HT1080 (cell line): ENCODE measurements at places on chromosomes 16 and 17.

GRCh38 chr16:1084971-1085370 is 11.1 kb downstream of the C1QTNF8 start:
- DNase-seq, result no peak

DNA sequence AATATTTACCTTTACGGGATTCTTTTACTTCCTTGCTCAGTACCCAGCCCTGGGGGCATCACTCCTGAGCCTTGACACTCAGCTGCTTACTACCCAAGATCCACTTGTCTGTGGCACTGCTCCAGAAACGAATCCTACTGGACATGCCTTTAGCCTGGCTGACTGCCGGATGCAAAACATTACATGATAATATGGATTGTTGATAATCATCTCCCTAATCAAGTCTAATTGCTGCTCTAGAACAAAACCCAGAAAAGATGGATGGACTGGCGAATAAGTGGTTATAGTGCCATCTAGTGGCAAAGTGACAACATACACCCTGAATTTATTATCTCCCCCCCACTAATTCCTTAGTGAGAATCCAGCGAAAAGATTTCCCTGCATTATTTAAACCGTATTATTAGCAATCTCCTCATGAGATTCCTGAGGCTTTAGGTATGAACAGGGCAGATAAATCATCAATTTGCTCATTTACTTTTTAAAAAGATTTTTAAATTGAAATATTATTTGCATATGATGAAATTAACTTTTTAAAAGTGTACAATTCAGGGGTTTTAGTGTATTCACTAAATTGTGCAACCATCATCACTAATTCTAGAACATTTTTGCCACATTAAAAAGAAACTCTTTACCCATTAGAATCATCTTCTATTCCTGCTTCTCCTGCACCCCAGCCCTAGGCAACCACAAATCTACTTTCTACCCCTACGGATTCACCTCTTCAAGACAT is 61.6 kb downstream of the RGS9 start:
- peak; percentile 60 for DNase-seq

DNA sequence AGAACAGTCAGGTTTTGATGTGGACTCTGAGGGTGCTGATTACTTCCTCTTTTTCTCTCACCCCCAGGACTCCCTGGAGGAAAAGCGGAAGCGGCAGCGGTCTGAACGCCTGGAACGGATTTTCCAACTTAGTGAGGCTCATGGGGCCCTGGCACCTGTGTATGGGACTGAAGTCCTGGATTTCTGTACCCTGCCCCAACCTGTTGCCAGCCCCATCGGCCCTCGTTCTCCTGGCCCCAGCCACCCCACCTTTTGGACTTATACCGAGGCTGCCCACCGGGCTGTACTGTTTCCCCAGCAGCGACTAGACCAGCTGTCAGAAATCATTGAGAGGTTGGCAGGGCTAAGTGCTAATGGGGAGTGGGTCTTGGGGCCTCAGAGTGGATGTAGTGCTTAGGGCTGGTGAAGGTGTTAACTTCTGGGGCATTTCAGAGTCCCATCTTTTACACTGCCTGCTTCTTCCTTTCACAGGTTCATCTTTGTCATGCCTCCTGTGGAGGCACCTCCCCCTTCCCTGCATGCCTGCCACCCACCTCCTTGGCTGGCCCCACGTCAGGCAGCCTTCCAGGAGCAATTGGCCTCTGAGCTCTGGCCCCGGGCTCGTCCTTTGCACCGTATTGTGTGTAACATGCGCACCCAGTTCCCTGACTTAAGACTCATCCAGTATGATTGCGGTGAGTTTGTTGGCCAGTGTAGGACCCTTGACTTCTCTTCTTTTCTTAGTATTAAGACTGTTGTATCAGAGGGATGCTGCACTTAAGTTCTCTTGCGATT is 19.1 kb upstream of the PHKG2 start:
- DNase-seq, result no peak

GRCh38 chr16:65309354-65309753 is 187.5 kb upstream of the CDH11 start:
- no peak for DNase-seq

GRCh38 chr17:65346166-65346565 is 209.0 kb downstream of the RGS9 start:
- peak; percentile 54 for DNase-seq

DNA sequence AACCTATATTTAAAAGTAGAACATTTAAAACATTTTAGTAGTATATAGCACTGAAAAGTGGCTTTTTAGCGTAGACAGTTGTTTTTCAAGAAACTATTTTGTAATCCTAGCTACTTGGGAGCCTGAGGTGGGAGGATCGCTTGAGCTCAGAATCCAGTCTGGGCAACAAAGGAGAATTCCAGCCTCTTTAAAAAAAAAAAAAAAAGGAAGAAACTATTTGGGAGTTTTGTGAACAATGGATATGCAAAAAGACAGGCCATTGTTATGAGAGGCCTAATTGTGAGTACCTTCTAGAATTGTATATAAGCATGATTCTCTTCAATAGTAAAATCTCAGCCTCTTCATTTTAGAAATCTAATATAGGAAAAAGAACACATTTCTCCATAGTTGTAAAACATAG is 17.6 kb downstream of the OMG start:
- DNase-seq, result no peak

GRCh38 chr17:27532269-27533263 is 76.3 kb downstream of the KSR1 start:
- DNase-seq, result no peak

- no peak for DNase-seq
These were observed 470.9 kb upstream of the SOX9 start for GRCh38 chr17:71649941-71650350.

- no peak for DNase-seq
These were observed 9.5 kb downstream of the AMFR start for GRCh38 chr16:56415875-56416274.

DNA sequence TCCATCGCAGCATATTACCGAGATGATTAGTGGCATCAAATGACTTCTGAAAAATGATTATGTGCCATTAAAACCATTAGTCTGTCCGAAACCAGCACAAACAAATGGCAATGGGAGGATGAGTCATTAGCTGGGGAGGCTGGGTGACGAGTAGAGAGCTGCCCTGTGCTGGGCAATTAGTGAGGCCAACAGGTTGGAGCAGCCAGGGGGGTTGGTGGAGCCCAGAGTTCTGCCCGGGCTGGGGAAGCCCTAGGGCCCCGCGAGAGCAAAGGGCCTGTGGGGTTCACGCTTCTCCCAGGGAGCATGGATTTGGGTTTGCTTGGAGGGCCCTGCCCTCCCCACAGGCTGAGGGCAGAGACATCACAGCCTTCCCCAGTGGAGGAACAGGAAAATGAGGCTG is 152.1 kb upstream of the RPL38 start:
- DNase-seq, result no peak

GRCh38 chr16:27644165-27644564 is 94.2 kb downstream of the KATNIP start:
- no peak for DNase-seq

DNA sequence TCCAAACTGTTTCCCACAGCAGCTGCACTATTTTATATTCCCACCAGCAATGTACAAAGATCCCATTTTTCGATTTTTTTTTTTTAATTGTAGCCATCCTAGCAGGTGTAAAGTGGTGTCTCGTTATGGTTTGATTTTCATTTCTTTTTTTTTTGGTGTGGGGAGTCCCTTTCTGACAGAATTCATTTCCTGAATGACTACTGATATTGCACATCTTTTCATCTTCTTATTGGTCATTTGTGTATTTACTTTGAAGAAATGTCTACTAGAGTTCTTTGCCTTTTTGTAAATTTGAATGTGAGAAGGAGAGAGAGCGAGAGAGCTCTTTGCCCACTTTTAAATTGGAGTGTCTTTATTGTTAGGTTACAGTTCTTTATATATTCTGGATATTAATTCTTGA is 14.0 kb downstream of the CYB5B start:
- no peak for DNase-seq

DNA sequence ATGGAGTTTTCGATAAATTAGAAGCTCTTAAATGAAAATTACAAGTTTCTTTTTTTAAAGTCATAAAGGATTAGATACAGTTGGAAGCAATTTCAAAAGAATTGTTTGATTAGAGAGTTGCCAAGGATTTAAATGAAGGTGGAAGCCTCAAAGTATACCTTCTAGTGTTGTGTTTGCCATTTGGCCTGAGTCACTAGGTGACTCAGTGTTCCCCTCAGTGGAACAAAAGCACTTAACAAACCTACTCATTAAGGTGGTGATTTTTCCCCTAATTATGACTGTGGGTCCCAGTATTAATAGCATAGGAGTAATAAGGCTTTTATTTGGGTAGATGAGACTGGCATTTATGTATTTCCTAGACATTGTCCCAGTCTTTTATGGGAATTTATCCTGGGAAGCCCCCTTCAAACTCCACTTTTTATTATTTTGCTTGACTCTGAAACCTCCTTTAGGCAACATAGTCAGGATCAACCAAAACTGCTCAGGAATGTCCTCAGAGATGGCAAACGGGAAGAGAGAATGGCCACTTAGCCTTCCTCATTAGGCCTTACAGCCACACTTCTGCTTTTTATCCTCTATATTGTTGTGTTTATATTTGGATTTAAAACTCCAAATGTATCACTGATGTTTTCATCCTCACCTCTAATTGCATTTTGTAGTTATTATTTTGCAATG is 161.0 kb downstream of the FTO start:
- peak; percentile 69 for DNase-seq

DNA sequence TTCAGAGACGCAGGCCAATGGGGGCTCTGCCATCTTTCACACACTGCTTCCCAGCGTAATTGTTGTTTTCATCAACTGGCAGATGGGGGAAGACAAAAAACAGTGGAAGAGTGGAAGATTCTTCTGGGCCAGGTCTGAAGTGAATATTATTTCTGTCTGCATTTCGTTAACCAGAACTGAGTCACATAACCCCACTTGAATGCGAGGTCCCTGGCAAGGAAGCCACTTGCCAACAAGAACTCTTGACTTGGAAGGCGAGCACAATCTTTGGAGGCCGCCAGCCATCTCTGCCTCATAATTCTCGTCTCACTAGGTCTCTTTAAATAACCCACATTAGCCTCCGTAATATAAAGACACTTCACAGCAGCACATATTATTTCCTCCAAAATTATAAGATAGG is 75.4 kb downstream of the CYB561 start:
- DNase-seq, result no peak

DNA sequence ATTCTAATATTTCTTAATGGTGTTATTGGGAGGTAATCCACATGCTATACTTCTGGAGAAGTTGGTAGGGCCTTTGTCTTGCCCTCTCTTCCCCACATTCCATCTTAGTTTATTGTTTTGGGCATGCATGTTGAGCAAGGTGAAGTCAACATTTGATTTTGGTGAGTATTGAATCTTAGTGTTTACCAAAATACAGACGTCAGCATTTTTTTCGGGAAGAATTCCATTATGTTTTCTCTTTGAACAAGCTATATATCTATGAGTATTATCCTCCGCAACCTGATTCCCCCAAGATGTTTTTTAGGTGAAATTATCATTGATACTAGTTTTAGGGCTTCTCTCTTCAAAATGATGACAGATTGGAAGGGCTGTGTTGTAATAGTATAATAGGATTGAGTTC is 47.4 kb upstream of the SHISA9 start:
- no peak for DNase-seq

DNA sequence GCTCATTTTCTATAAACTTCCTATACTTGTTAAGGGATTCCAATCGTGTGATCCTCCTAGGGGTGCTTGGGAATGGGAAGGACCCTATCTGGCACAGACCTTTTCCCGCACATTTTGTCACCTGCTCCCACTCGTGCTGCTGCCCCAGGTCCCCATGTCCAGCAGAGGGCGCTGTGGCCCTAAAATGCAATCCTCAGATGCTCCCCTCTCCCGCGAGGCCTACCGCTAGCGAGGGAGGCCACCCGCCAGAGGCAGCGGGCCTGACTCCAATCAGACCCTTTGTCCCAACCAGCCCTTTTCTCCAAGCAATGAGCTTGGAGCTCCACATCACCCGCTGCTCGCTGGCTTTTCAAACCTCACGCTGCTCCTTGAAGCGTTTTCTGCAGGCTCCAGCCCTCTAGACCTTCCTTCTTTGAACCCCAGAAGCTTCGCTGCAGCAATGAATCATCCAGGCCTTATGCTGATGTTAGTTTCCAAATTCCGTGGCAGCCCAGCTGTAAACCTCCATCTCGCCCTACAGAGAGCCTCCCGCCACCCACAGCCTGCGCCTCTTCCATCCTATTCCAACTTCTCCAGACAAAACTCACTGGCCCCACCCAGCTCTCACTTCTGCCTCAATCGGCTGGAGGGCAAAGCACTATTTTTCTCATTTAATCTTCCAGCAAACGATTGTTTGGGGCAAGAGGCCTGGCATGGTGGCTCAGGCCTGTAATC is 23.6 kb upstream of the FZD2 start:
- peak; percentile 81 for DNase-seq

- DNase-seq, result no peak
These were observed 40.3 kb downstream of the WNT3 start for GRCh38 chr17:46777943-46778915.

DNA sequence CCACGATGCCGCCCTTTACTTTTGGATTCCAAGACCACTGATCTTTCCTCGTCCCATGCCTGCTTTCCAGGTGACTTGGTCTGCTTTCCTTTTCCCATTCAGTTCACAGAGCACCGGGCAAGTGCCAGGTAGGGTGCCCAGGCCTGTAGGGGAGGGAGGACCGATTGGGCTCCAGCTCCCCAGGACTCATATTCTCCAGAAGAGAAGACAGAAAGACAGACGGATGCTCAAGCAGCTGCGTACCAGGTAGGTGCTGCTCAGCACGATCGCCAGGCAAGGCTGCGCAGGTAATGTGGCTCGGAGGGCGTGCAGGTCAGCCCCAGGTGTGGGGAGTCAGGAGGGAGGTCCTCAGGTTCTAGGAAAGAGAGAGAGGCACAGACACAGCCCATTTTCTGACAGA is 67.5 kb upstream of the ZNF423 start:
- no peak for DNase-seq

GRCh38 chr16:77323695-77324094 is 111.1 kb downstream of the ADAMTS18 start:
- no peak for DNase-seq

- no peak for DNase-seq
These were observed 121.3 kb upstream of the CACNG5 start for GRCh38 chr17:66713533-66714042.

- no peak for DNase-seq
These were observed 93.8 kb downstream of the CDC27 start for GRCh38 chr17:47095268-47095667.

DNA sequence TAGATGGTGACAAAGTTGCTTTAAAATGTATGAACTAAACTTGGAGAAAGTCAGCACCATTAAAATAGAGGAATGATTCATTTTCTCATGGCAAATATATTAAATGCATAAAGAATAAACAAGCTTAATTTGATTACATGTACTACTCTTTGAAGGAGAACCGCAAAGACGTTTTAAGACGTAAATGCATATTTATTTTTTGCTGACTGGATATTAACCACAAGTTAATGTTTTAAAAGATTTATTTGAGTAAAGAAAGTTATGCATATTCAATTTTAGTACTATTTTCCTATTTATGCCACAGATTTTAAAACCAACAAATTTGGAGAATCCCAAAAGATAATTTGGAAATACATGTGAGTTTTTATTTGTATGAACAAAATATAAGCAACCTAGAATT is 1121.9 kb downstream of the CDH8 start:
- DNase-seq, result no peak
